ENCODE measurements at places on chromosomes 11 and 22. TPM values are rescaled to one million over a fixed set of nuclear protein-coding genes. Genes with fewer than 3 reads are reported as not detected.

DNA sequence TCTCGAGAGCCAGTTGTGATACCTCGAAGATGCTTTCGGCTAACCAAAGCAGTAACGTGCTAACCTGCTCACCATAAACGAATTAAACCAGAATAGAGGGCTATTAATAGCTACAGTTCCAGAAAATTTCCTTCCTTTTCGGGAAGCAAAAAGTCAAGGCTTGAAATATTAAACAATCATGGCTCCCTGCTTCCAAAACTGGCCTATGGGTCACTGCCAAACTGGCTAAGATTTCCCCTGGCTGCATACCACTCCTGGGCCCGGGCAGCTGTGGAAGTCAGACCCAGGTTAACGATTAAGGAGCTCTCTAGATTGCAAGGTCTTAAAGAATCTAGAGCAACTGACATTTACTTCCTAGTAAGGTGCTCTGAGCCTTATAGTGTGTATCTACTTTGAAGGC is 1.7 kb downstream of the AMOTL1 start:
- peak; percentile 53 for DNase-seq

DNA sequence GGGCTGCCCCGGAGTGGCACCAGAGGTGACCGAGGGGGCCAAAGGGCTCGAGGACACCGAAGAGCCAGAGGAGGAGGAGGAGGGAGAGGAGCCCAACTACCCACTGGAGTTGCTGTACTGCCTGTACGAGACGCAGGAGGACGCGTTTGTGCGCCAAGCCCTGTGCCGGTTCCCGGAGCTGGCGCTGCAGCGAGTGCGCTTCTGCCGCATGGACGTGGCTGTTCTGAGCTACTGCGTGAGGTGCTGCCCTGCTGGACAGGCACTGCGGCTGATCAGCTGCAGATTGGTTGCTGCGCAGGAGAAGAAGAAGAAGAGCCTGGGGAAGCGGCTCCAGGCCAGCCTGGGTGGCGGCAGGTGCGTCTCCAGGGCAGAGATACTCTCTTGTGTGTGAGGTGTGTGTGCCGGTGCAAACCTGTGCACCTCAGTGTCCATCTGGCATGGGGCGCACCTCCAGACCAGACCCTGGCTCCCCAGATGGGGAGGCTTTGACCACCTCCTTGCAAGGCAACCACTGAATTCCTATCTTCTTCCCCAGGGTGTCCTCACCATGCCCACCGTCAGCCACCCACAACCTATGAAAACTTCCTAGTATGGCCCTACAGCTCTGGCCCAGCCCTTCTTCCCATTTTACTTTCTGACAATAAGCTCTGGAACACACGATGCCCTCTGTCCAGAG is 3.4 kb downstream of the NLRP6 start:
- DNase-seq = no peak

- DNase-seq = no peak
Measured at GRCh38 chr22:19463491-19464469, 15.2 kb downstream of the UFD1 start.

DNA sequence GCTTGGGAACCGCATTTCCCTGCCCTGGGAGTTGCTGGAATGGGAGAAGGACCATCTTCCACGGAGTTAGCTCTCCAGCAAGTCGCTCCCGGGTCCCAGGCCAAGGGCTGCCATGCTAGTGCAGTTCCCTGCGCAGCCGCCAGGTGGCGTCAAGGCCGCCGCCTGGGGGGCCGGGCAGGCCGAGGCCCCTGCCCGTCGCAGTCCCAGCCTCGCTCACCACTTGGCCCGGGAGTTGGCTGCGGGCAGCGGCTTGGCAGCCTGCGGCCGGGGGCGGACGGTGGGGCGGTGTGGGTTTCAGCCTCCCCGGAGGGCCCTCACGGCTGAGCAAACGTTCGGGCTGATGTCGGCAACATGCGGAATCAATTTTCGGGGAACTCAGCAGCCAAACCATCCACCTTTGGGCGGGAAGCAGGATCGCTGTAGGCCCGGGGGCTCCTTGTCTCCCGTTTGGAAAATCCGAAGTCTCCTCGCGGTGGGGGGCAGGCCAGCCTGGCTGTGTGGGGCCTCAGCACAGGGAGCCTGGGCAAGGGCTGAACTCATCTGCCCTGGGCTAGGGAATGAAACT is 415.1 kb downstream of the SOX6 start:
- peak; percentile 67 for DNase-seq

- no peak for DNase-seq
Measured at GRCh38 chr11:71130106-71130505, 122.3 kb downstream of the SHANK2 start.

GRCh38 chr11:30344085-30344484 is 21.2 kb downstream of the ARL14EP start:
- no peak for DNase-seq

DNA sequence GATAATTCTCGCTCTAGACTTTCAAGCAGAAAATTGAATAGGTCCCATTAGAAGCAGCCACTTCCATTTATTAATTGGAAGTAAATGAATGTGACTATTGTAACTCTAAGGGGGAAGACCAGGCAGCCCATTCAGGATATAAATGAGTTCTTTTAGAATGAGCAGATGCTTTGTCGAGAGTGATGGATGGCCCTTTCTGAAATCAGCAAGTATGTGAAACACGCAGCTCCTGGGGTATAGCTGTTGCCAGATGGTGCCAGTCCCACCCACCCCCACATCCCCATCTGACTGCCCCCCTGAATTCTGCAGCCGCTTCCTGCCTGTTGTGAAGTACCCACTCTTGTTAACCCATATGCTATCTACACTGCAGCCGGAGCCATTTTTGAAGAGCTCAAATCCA is 3.7 kb downstream of the SLC15A3 start:
- no peak for DNase-seq

DNA sequence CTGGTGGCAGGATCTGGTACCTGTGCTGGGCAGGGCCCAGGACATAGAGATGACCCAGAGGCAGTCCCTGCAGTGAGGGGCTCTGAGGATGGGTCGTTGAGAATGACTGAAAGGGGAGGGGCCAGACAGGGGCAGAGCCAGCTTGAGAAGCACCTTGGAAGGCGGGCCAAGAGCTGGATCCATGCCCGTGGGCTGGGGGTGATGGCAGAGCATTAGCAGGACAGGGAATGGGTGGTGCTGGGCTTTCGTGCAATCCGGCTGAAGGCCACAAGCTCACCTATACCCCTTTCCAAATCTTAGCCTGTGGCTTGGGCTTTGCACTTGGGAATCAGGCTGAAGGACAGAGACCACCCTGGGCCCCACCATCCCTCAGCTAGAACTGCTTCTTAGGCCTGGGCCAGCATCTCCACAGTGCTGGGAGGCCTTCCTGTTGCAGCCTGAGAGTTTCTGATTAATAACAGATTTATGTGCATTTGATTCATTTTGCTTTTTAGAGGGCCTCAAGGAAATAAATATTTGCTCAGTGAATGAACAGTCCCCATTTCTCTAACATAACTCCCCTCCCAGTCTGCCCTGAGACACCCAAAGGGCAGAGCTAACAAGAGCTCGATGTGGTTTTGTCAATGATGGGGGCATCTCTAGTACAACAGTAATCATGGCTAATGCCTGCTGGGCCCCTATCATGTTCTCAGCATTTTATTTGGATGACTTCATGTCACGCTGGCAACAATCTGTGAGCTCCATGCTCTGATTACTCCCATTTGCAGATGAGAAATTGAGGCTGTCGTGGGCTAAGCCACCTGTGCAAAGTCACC is 39.3 kb downstream of the RIBC2 start:
- DNase-seq = no peak

- no peak for DNase-seq
Measured at GRCh38 chr11:73375830-73376159, 404 bp upstream of the RELT start.

- no peak for DNase-seq
Measured at GRCh38 chr22:47813661-47814060, 1051.2 kb downstream of the TBC1D22A start.

The CHRNA10 gene
- total RNA-seq = 1.2 TPM

The MYOD1 gene
- total RNA-seq = not detected

All from kidney (tissue), 22 donors.